ENCODE measurements at places on chromosomes 4 and X.

DNA sequence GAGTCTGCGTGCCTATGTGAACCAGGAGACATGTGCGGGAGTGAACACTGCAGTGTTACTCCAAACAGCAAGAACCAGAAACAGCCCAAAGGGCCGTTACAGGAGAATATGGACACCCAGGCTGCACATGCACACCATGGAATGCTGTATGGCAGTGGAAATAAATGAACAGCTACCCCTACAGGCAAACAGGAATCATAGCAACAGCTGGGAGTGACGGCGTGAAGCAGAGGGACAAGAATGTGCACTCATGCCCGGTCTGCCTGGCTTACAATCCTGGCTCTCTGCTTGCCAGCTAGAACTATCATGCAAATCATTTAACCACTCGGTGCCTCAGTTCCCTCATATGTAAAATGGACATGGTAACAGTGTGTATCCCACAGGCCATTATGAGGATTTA lies 16.6 kb downstream of the GPKOW start:
- no peak for DNase-seq

- no peak for DNase-seq
Measured at GRCh38 chr4:124104628-124105027, 607.9 kb downstream of the ANKRD50 start.

DNA sequence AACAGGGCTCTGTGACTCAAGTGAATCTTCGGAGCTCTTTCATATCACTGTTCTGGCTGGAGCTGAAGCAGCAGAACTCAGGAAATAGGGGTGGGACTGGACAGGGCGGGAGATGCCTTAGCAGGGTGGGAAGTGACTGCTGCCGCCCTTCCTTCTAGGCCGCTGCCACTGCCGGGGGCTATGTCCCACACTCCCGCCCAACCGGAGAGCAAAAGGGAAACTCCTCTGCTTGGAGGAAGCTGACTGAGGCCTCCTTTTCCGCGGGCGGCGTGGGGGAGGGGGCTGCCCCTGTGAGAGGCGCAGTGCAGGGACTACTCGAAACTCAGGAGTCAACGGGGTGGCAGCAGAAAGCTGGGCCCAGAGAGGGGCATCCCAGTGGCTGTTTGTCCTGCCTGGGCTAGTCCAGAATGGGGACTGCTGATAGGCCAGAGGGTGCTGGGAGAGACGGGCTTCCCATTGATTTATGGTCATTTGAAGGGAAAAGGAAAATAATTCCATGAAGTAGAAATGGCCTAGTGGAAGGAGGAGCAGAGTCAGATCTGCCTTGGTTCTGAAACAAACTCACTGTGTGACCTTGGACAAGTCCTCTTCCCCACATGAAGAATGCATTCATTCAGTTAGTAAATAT lies 36.9 kb downstream of the STARD8 start:
- no peak for DNase-seq

DNA sequence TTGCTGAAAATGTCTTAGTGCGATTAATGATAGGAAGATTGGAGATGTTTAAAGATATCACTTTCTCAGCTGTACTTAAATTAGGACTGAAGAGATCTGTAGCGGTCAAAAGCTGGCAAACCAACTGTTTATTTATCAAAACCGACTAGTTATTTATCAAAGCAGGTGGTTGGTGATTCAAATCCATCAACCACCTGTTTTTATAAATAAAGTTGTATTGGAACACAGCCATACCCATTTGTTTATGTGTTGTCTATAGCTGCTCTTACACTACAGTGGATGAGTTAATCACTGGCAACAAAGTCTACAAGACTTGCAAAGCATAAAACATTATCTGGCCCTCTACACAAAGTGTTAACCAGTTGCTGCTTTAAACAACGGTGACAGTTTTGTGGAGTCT lies 76.8 kb downstream of the IL15 start:
- DNase-seq = no peak

GRCh38 chrX:44071070-44071645 lies 98.0 kb upstream of the NDP start:
- DNase-seq = no peak

- no peak for DNase-seq
Measured at GRCh38 chr4:3256230-3257102, 7.5 kb downstream of the MSANTD1 start.

- DNase-seq = no peak
Measured at GRCh38 chrX:97402333-97402732, 518.6 kb downstream of the RPA4 start.

GRCh38 chr4:117001077-117001476 lies 84.3 kb downstream of the TRAM1L1 start:
- DNase-seq = no peak

GRCh38 chr4:153929675-153930074 lies 140.8 kb upstream of the SFRP2 start:
- DNase-seq = no peak

DNA sequence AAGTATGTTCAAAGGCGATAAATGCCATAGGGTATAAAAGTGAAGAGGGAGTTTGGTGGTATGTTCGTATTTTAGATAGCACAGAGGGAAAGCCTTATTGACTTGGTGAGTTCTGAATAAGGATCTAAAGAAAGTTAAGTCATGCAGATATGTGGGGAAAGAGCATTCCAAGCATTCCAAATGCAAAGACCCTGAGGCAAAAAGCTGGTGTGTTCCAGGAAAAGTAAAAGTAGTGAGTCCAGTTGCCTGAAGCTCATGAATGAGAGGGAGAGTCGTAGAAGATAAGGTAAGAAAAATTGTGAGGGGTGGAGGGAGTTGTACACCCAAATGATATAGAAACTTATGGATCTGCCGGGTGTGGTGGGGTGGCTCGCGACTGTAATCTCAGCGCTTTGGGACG lies 426.7 kb downstream of the RPA4 start:
- no peak for DNase-seq

GRCh38 chrX:106611679-106612392 lies at the start of gene RADX:
Gene RADX, plus strand, starts transcription at chrX:106611978. Its CDS starts 103 bp downstream, at chrX:106612081.
- DNase-seq = peak; percentile 23
